ENCODE measurements at places on chromosomes 7 and 10.

DNA sequence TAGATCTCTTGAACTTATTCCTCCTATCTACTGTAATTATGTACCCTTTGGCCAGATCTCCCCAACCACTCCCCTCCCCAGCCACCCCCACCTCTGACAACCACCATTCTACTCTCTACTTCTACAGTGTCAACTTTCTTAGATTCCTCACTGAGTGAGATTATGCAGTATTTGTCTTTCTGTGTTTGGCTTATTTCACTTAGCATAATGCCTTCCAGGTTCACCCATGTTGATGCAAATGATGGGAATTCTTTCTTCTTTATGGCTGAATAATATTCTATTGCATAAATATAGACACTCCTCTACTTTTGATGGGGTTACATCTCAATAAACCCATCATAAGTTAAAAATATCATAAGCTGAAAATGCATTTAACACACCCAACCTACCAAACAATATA, 21.3 kb upstream of the HNRNPH3 start:
- DNase-seq = no peak

- DNase-seq = peak; percentile 10
Observed at GRCh38 chr10:128463991-128464760, 338.0 kb upstream of the MKI67 start.

DNA sequence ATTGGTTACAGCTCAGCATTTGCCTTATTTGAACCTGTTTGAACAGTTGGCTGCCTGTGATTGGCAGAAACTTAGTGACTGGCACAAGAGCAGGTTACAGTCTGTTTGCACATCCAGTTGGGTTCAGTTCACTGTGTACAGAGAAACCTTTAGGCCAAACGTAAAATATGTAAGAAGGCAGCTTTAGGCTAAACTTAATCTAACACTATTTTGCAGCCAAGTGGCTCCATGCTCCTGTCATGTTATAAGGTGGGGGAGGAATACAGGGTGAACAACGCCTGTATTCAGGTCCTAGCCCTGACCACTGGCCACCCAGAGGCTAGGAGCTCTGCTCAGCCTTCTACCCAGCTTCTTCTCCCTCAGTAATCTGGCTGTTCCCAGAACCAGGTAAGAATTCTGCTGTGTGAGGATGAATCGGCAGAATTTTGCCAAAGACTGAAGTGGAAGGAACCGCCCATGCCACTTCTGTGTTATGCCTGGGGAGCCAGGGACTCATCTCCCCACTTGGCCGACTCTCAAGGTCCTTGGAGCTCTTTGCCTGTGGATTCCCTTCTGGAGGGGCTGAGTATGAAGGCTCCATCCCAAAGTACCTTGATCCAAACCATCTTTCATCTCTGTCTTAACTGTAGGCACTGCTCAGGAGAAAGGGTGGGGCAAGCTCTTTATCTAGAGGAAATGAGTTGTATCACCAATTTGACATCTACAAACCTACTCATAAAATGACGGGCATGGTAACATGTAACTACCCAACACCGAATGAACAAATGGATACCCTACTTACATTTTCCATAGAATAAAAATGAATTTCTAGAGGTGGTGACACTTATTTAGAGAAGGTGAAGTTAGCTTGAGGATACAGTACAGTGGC, 164.4 kb upstream of the NAMPT start:
- DNase-seq = no peak

DNA sequence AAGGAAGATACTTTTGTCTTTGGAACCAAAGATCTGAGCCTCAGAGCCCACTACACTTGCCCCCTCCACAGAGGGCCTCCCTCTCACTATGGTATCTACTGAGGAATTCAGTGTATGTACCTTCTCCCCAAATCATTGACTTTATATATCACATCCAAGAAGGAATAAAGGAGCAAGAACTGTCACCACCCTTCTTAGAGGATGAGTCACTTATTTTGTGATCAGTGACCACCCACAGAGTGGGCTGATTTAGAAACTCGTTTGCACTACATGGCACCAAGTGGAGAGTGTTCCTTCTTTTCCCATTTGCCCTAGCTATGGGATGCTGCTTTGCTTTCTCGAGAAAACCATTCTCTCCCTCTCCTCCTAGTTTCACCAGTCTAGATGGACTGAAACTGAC, 5.7 kb downstream of the TMEM243 start:
- no peak for DNase-seq

GRCh38 chr10:24215196-24215595, 6.3 kb downstream of the KIAA1217 start:
- no peak for DNase-seq

DNA sequence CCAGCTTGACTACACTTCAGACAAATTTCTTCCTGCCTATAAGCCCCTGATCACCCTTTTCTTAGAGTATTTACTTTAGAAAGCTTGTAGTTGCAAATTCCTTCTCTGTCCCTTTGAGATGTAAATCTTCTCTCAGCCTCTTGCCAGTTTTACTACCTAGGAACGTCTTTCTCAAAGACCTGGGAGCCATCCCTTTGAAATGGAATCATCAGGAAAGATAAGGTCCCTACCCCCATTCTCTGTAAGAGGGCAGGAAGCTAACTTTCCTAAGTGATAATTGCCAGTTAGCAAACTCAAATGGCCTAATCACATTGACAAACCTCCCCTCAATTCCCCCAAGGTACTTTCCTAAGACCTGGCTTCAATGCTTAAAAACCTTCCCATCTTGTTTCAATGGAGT, 304.5 kb downstream of the MDFIC start:
- DNase-seq = no peak

- peak; percentile 54 for DNase-seq
Observed at GRCh38 chr10:24722676-24723385, 856 bp downstream of the ARHGAP21 start.

DNA sequence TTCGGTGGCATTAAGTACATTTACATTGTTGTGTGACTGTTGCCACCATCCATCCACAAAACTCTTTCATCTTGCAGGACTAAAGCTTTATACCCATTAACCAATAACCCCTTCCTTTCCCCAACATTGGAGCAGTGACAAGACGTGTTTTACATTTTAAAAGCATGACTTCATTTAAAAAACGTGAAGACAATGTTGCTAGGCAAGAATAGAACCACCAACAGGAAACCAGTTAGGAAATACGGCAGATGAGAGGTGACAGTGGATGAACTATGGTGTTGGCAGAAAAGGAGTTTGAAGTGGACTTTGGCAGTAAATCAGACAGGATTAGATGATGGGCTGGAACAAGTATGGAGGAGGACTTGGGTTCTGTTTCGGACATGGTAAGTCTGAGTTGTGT, 17.0 kb downstream of the TMEM236 start:
- DNase-seq = no peak

- peak; percentile 5 for DNase-seq
Observed at GRCh38 chr10:25226775-25227682, 52.2 kb downstream of the GPR158 start.

- DNase-seq = no peak
Observed at GRCh38 chr7:156177422-156178055, 365.3 kb upstream of the SHH start.

- DNase-seq = no peak
Observed at GRCh38 chr10:71719464-71720201, at the start of gene C10orf105. C10orf105 (minus strand) TSS chr10:71719778; CDS start chr10:71716337, 3,441 bp downstream.

- no peak for DNase-seq
Observed at GRCh38 chr7:155119801-155120382, 49.8 kb downstream of the HTR5A start.

GRCh38 chr7:94410413-94411187, 15.9 kb downstream of the COL1A2 start:
- no peak for DNase-seq

GRCh38 chr10:58275908-58276307, 6.9 kb downstream of the CISD1 start:
- no peak for DNase-seq

DNA sequence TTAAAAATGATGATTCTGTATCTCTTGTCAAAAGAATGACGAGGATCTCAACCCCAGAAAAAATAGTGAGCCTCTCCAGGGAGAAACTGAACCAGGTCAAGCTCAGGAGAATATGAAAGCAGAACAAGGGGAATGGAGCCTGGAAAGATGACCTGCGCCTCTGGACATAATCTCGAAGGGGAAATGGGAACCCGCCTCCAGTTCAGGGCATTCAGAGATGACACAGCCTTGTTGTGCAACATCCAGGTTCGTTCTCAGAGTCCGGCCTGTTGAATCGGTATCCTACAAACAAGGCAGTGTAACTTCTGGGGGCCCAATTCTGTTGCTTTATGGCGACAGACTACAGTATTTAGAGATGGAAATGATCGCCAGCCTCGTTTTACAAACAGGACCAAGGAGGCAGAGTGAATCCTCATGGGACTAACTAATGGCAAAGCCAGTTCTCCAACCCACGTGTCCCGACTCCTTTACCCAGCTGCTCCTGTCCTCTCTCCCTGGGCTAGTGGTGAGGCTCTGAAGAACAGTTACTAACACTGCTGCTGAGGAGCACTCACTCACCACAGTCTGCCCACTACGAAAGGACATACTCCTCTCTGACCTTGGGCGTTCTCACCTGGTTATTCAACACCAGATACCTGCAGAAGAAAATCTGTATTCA, 67.6 kb downstream of the JAZF1 start:
- DNase-seq = no peak

- no peak for DNase-seq
Observed at GRCh38 chr7:47944536-47945260, 3.6 kb downstream of the PKD1L1 start.

DNA sequence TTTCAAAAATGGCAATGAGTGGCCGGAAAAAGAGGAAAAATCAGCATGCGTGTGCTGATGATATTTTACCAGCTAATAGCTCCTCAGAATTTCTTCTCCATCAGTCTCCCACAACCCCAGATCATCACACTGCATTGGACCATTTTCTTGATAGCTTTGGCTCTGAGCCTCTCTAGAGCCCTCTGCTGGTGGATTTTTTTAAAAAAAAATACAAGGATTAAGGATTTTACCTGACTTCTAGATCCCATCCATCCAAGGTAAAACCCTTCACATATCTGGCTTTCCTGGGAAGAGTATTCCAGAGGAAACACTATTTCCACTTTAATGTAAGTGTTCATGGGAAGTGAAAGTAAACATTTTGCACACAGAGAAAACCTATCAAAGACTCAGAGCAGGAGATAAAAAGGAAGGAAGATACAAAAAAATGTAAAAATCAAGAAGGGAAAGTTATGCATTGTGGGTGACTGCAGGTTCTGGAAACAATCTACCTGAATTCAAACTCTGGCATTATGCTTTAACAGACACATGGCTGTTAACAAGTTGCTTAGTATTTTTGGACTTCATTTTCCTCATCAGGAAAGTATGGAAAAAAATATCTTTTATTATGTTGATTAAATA, 380.9 kb downstream of the LRRTM3 start:
- no peak for DNase-seq

DNA sequence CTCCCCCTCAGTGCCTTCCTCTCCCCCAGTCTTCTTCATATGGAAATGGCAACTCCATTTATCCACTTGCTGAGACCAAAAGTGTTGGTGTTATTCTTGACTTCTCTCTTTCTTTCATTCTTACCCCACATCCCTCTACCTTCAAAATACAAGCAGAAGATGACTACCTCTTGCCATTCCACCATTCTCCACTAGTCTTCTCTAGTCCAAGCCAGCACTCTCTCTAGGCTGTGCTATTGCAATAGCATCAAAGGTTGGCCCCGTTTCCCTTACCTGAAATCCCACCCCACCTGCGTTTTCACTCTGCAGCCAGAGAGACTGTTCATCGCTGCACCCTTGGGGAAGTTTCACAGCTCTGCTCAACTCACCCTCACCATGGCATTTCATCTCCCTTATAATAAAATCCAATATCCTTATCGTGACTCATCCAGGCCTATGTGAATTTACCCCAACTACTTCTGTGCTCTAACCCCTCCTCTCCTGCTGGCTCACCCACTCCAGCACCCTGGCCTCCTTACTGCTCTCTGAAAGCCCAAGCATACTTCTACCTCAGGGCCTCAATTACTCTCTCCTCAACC, 109.1 kb downstream of the LSM5 start:
- no peak for DNase-seq

GRCh38 chr7:1666823-1667565, 3.1 kb upstream of the ELFN1 start:
- no peak for DNase-seq

GRCh38 chr10:25682203-25682851, 251.7 kb upstream of the MYO3A start:
- DNase-seq = no peak

GRCh38 chr7:111333010-111333409, 229.3 kb downstream of the IMMP2L start:
- DNase-seq = no peak

DNA sequence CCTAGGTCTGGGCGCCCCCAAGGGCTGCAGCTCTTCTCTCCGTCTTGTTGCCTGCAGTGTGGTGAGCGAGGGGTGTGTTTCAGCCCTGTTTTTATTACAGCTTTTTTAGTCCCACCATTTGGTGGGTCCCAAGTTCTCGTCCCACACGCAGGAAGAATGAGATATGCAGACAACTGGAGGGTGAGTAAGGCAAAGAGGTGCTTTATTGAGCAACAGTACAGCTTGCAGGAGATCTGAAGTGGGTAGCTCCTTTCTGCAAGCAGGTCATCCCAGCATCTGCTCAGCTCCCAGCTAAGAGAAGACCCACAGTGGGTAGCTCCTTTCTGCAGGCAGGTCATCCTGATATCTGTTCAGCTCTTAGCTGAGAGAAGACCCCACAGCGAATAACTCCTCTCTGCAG, 28.2 kb downstream of the C10orf67 start:
- DNase-seq = no peak

DNA sequence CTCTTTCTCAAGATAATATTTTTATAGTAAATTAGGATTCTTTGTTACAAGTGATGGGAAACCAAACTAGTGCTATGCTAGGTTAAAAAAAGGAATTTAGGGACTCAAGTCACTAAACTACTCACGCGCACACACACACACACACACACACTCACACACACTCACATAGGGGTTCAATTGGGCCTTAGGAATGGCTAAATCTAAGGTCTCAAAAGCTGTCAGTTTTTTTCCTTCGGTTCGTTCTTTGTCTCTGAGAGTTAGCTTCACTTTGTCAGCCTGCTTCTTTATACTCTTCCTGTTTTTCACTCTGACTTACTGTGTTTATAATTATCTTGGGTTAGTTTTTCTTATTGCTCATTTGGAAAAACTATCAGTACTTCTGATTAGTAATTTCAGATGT, 138.9 kb downstream of the ADK start:
- DNase-seq = no peak

GRCh38 chr7:120056227-120056626, 216.7 kb upstream of the KCND2 start:
- no peak for DNase-seq

DNA sequence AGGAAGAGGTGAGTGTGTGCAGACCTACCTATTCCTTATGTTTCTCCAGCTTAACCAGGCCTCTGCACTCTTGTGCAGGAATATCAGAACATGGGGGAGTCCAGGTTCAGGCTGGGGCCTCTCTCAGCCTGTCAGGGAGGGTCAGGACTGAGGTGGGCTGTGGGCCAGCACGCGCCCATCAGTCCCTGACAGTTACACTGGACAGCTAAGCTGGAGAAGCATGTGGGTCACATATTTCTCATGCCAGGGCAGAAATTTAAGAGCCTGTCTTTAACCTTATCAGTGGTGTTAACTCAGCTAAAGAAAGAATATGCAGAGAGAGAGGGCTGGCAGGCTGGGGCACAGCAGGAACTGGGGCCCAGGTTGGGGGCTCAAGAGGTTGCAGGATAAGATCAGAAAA, 8.7 kb upstream of the POLD2 start:
- DNase-seq = no peak

GRCh38 chr7:98200364-98200763, 10.9 kb upstream of the BHLHA15 start:
- DNase-seq = no peak

All from activated T-cell treated with anti-CD3 and anti-CD28 coated beads, Interleukin-2, amount 50 U/mL, for 72 hours (primary cell).